ENCODE measurements at places on chromosomes 7 and 10.

- DNase-seq: no peak
These were observed 29.8 kb downstream of the RTKN2 start for GRCh38 chr10:62238880-62239279.

- no peak for DNase-seq
These were observed 454.0 kb downstream of the NEBL start for GRCh38 chr10:20443094-20443493.

- no peak for DNase-seq
These were observed 286.6 kb downstream of the BMPER start for GRCh38 chr7:34191771-34192479.

DNA sequence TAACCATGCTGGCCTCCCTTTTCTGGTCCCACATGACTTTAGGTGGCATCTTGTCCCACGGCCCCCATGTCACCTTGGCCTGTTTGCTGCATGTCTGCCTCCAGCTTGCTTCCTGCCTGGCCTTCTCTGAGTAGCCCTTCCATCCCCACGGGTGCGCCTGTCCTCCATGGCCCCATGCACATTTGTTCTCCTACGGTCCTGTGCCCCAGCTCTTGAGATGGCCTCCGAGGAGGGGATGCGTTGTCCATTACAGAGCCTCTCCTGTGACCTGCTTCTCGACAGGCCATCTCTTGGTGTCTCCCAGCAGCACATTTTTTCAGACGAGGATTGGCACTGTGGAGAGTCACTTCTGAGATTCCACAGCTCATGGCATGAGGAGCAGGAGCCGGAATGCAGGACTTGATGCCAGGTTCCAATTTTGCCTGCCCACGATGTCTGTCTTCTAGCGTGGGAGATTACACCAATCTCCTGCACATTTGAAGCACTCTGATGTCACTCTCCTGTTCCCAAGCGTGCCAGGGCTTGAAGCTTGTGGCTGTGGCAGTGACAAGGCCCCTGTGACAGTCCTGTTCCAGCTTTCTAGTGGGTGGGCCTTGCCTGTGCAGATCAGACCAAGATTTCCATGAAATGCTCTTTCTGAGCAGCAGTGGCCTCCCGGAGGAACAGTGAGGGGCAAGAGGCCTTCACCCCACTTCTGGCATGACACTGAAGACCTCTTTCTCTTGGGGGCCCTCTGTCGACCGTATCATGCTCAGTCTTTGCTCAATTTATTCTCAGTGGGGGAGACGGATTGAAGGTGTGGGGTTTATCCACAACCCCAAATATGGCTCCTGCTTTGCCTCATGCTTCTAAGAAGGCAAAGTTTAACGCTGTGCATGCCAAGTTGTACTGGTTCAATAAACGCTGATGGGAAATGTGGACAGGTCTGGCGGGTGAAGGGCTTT lies 13.4 kb downstream of the WDFY4 start:
- no peak for DNase-seq

DNA sequence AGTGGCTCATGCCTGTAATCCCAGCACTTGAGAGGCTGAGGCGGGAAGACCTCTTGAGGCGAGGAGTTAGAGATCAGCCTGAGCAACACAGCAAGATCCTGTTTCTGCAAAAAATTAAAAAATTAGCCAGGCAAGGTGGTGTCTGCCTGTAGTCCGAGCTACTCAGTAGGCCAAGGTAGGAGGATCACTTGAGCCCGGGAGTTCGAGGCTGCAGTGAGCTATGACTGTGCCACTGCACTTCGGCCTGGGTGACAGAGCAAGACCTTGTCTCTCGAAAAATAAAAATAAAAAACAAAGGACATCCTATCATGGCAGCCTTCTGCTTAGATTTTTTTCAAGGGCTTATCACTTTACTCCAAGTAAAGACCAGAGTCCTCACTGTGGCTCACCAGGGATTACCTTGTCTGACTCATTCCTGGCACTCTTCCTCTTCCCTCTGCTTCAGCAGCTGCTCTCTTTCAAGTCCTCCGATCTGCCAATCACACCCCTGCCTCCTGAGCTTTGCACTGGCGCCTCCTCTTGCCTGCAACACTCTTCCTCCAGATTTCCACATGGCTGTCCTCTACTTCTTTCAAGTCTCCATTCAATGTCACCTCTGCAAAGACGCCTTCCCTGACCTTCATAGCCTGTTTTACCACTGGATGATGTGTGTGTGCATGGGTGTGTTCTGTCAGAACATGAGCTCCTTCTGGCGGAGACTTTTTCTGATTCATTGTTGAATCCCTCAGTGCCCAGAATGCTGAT lies 7.7 kb downstream of the PRTFDC1 start:
- DNase-seq: no peak

DNA sequence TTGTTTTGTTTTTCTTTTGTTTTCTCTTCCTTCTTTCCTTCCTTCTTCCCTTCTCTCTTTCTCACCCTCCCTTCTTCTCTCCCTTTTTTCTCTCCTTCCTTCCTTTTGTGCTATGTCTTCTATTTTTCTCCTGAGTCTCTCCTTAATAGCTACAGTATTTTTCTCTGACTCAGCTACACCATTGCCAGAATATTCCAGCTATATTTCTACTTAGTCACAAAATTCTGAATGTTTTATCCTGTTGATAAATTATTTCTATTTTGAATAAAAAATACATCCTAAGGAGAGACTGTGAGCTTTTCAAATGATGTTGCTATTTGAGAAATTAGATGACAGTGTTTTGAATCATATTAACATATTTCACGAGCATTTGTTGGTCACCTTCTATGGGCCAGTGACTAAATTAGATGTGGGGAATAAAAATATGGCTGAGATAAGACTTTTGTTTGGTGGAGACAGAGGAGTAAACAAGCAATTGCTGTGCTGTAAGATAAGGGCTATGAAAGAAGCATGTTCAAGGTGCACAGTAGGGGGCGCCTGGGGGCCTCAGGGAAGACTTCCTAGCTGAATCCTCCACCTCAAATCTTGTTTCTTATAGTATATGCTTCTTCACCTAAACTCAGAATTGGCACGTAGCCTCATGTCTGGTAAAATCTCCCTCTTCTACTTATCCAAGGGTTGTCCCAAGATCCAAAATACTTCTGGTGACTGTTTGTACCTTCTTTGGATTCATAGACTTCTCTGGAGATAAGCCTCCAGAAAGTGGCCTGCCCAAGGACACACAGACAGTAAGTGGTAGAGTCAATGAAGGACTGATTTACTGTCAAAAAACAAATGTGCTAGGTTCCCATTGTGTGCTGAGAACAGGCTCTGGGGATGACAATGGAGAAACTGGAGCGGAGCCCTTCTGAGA lies 115.5 kb upstream of the CREB5 start:
- peak; percentile 76 for DNase-seq

DNA sequence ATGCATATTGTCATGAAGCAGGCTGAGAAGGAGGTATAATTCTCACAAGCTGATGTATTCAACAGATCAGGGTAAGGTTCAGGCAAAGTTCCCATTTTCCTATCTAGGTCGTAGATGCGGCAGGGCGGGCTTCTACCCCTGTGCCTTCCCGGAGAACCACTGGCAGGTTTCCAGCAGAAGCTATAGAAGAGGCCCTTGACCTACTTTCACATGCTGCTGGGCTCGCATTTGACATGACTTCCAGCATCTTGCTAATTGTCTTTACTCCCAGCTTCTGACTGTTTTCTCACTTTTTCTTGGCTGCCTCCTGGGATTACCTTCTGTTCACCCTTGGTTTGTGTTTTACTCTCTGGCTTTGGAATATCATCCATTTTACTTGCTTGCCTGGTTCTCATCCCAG lies 32.6 kb upstream of the ORC5 start:
- DNase-seq: no peak

DNA sequence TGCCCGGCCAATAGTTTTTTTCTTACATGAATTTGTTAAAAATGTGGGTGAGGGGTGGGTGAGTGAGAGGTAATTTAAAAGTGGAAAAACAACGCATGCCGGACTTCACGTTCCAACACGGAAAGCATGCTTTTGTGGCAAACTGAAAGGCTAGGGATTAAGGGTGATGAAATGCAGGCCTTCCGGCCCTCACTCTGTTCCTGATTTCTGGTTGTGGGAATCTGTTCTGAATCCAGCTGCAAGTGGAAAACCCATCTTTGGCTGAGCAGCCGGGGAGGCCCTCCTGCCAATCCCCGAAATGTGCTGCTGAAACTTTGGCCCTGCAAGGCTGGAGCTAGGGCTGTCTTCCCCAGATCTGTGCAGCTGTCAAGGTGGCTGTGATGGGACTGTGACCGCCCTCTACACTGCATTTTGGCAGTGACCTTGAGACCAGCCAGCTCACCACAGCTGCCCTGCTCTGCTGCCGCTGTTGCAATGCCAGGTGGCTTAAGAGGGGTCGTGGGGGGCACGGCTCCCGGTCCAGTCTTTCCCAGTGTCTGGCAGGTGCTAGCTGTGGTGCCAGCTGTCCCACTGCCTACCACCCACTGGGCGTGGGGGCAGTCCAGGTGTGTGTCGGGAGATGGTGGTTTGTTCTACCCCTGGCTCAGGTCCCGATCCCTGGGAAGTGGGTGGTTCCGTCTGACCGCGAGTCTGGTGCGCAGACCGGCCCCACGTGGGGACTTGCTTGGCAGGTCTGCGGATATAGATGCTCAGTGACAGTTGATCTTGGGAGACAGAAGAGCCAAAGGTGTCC lies 39.0 kb downstream of the TET1 start:
- no peak for DNase-seq

DNA sequence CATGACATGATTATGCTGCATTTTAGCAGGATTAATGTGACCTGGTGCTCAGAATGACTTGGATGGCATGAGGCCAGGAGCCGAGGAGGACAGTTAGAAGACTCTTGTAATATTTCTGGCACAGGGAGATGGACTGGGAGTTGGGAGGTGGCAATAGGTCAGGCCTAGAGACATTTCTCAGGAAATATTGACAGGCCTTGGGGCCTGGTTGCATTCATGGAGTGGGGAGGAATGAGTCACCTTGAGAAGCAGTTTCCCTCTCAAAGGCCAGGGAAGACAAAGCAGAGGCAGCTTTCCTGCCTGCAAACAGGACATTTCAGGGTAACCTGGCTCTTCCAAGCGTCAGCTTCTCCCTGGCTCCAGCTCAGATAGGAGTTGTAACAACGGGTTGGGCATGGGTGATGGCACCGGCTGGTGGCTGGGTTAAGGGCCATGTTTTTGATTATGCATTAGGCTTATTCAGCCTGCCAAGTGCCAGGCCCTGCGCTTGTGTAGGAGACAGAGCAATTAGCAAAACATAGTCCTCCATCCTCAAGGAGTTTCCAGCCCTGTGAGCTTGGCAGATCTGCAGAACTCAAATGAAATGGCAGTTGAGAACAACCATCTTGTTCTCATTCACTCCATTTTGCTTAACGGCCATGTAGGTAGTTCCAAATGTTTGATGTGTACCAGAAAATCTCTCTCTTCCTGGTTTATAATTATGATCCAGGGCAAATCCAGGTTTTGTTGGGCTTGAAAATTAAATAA lies 38.2 kb downstream of the HK1 start:
- no peak for DNase-seq

DNA sequence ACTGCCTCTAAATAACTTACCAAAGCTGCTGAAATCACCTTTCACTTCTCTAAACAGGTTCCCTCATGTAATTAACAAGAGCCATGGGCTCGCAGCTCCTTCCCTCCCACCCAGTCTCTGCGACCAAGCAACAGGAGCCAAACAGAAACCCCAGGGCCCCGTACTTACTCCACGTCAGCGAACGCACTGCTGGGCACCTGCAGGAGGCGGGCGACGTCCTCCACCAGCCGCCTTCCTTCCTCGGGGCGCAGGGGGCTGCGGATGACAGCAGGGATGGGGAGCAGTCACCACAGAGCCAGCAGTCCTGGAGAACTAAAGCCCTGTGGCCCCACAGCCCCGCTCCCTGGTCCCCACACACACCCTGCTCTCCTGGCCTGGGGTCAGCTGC lies 477.0 kb downstream of the PTPRN2 start:
- DNase-seq: no peak

DNA sequence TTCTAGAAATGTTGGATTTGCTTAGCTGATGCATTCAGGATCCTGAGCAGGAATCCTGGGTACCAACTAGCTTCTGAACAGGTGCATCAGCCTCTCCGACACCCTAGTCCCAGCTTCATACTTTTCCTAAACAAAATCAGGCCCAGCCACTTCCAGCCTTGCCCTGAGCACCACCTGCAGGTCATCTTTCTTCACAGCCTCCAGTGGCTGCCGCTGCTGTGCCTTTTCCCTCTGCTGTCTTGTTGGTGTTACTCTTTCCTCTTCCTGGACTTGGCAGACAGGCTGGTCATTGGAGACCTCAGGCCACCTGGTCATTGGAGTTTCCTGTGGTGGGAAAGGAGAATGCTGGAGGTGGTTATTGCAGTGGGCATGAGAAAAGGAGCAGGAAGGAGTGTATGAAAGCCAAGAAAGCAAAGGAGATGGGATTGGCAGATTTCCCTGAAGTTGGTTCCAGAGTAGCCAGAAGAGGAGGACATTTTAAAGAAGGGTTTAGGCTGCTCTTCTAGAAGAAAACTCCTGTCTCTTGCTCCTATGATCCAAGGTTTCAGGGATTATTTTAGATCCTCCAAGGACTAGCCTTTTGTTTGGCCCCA lies 48.2 kb upstream of the NFKB2 start:
- DNase-seq: no peak

DNA sequence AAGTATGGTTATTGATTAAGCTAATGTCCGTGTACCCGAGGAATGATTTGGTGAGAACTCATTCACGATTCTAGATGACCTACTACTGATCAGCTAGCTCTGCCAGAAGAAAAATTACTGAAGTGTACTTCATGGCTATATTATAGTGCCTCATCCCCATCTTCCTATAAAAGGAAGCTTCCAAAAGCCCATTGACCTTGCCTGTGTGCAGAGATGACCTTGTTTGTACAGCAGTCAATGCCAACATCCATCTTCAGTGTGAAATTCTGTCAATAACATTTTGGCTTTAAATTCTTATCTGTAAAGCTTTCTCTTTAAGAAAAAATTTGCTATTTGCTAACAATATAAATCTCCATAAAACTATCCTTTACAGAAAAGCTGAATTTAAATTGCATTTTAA lies 315.7 kb downstream of the THSD7A start:
- DNase-seq: no peak

- DNase-seq: no peak
These were observed 11.6 kb downstream of the PAPSS2 start for GRCh38 chr10:87671139-87671815.

DNA sequence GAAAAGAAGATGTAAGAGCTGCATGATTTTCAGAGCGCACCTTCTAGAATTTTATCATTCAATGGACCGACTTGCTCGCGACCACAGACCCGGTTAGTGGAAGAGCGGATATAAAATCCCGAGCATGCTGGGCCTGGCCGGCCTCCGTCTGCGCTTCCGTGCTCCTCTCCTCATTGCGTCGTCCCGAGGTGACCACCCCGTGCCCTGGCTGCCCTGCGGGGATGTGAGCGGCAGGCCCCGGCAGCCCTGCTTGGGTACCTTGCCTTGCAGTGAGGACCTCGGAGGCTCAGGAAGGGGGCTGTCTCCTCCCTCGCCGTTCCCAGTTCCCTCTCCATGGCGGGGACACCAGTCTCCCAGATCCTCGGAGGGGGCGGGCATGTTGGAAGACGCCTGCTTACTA lies 330.9 kb upstream of the SHH start:
- DNase-seq: no peak

GRCh38 chr7:80132594-80132993 lies 2.0 kb upstream of the GNAI1 start:
- DNase-seq: no peak

- DNase-seq: no peak
These were observed 15.9 kb downstream of the GBF1 start for GRCh38 chr10:102261196-102261595.

- DNase-seq: no peak
These were observed 130.1 kb downstream of the LSM5 start for GRCh38 chr7:32360127-32360526.
